Right forelimb (tissue), 1 donor: ENCODE measurements at places on chromosomes 11 and 22.

GRCh38 chr22:48627203-48627602, 1200.5 kb downstream of the BRD1 start:
- no peak for DNase-seq

DNA sequence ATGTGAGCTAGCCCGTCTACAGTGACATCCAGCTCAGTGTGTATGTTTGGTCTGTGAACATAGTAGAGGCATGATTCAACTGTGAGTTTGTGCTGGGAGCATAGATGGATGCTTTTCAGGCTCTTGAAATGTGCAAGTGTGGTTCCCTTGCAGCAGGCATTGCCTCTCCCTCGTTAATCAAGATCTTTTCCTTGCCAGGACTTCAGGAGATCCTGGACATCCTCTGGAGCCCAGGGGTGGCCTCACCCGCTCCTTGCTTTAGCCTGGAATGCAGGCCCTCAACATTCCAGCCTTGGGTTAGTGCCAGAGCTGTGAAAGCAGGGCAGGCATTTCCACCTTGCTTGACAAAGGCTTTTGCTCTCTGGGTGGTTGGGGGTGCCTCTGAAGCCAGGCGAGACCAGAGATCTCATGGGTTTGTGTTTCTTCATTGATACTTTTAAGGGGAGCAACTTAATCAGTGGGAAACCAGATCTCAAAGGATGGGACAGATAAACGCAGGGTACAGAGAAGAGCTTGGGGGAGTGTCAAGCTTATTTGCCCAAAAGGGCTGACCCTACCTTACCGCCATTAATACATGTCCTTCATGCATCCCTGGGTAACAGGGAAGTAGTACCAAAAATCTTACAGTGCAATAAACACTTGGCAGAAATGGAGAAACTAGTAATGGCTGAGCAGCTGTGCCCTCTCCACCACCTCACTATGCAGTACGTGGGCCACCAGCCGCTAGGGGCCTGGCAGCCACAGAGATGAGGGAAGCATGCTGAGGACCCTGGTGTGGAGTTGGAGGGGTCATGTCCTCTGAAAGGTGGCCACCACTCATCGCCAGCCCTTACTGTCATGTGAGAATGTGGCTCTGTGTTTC, 72.1 kb downstream of the PTPRJ start:
- no peak for DNase-seq

DNA sequence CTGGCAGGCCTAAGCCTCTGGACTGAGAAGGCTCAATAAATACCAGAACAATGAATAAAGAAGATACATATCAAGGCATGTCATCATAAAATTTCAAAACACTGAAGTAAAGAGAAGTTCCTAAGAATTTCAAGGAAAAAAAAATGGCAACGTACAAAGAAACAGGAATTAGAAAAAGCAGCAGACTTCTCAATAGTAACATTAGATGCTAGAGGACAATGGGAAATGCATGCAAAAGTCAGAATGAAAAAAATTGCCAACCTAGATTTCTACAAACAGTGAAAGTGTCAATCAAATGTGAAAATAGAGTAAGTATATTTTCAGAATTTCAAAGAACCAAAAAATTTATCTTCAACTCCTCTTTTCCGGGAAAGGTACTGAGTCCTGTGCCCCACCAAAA, 125.0 kb downstream of the KCNC1 start:
- DNase-seq, result no peak

GRCh38 chr11:114354076-114354475, 46.2 kb downstream of the C11orf71 start:
- DNase-seq, result no peak

DNA sequence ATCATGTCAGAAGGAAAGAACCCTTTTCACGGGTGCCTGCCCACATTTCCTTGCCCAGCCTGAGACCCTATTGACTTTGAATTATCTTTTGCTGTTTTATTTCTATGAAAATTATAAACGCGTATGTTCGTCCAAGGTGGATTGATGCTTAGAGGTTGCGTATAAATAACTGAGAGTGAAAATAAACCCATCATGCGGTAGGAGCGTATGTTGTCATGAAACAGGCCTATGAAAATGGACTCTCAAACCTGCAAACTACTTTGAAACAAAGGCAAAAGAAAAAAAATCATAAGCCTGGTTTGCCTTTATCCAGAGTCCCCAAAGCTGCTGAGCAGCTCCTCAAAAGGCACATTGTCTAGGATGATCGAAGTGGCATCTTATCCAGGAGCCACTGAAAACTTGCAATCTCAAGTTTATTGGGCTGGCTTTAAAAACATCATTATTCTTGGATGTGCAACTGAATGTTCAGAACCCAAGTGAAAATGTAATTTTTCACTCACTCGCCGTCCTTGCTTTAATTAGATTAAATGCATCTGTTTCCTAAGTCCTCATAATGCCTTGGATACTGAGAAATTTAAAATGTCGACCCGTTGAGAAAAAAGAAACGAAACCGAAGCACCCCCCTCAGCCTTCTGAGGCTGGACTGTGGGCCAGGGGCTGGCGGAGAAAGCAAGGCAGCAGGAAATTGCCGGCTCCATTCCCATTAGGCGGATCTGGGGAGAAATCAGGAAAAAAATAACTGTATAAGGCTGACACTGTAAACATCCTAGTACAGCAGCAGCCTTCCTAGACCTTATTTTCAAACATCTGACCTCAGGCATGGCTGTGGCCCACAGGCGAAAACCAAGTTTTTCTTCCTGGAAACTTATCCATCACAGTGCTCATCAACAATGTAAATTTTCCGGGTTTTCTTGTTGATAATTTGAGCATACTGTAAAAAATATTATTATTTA, 82.9 kb upstream of the PPARA start:
- peak; percentile 39 for DNase-seq

- peak; percentile 36 for DNase-seq
Observed at GRCh38 chr11:119115484-119116234, 5.7 kb upstream of the HINFP start.

- DNase-seq, result no peak
Observed at GRCh38 chr11:114478768-114479167, 39.5 kb downstream of the REXO2 start.

- no peak for DNase-seq
Observed at GRCh38 chr11:87219266-87219665, 181.5 kb downstream of the TMEM135 start.

DNA sequence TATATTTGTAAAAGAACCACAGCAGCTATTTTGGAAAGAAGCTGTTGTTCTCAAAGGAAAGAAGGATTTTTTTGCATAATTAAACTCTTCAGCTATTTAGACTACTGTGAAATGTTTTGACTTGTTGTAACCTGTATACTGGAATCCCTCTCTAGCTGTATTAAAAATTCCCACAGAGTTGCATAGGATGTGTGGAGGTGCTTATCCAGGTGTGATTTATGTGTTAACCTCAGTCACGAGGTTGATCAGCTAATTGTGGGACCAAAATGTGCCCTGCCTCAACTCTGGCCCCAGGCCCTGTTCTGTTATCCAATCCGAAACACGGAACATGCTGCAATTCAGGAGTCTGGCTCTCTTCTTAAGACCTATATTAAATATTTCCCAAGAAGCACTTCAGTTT, 70.1 kb downstream of the LIF start:
- DNase-seq, result no peak

GRCh38 chr11:11660363-11660740, 38.5 kb upstream of the GALNT18 start:
- no peak for DNase-seq

DNA sequence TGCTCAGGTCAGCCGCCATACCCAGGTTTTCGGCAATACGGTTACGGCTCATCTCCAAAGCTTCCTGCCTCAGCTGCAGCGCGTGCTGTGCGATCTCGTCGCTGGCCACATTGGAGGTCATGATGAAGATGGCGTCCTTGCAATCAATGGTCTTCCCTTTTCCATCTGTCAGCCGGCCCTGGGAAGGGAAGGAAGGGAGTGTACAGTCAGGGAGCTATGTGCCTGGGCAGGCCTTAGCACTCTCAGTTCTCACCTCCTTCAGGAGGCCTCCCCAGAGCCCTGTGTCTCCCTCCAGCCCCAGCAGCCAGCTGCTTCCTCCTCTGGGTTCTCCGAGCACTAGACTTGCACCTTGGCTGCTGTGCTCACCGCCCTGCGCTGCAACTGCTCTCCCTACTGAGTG, 51.5 kb upstream of the PHOX2A start:
- no peak for DNase-seq

GRCh38 chr11:11421509-11421908, 68.5 kb upstream of the CSNK2A3 start:
- DNase-seq, result no peak

DNA sequence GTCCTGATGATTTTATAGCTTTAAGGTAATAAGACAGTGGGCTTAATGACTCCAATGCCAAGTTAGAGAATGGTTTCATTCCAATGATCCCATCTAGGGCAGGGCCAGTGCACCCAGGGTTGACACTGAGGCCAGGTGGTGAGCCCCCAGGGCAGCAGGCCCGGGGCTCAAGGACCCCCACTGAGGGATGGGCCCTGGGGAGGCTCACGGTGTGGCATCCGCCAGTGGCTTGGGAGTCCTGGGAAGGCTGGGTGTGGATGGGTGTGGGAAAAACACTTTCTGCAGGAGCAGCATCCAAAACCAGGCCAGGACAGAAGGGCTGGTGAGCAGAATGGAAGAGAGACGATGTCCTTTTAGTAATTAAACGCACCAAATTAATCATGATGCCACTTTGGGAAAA, 626.3 kb downstream of the TBC1D22A start:
- no peak for DNase-seq

GRCh38 chr22:49004484-49005399, 822.9 kb downstream of the BRD1 start:
- no peak for DNase-seq

DNA sequence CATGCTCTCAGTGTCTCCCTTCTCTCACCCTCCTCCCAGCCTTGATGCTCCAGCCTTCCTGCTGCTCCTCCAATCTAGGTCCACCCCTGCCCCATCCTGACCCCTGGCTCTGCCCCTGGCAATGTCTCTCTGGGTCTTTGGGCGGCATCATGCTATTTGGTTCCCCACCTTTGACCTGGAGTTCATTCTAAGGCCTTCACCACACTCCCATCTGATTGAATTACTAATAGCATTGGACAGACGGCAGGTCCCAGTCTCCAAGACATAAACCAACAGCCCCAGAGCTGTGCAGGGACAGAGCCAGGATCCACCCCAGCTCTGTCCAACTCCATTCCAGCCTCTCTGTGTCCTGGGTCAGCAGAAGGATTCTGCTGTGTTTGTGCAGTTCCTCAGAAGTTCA, 7.2 kb downstream of the APOL4 start:
- no peak for DNase-seq

GRCh38 chr22:28925916-28926315, 42.5 kb downstream of the ZNRF3 start:
- DNase-seq, result no peak
